GM20000 (cell line): ENCODE measurements at places on chromosomes 13 and 19.
A peak's percentile ranks its signal among the peaks of the same experiment; 100 is the strongest.

DNA sequence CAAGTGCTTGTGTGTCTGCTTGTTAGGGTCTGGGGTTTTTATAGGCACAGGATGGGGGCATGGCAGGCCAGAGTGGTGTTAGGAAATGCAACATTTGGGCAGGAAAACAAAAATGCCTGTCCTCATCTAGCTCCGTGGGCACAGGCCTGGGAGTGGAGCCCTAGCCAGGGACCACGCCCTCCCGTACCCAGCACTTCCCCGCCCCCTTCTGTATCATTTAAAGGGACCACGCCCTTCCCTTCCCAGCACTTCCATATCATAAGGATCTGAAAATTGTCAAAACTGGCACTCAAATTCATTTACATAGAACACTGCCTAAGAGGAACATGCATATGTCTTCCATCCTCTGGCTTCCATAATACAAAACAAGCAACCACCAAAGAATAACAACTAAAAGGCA lies 185.8 kb downstream of the B3GLCT start:
- DNase-seq = no peak

GRCh38 chr19:6521718-6522646 lies 8.8 kb upstream of the TNFSF9 start:
- peak; percentile 66 for DNase-seq

- no peak for DNase-seq
Observed at GRCh38 chr13:110129076-110129475, 177.9 kb downstream of the COL4A1 start.

DNA sequence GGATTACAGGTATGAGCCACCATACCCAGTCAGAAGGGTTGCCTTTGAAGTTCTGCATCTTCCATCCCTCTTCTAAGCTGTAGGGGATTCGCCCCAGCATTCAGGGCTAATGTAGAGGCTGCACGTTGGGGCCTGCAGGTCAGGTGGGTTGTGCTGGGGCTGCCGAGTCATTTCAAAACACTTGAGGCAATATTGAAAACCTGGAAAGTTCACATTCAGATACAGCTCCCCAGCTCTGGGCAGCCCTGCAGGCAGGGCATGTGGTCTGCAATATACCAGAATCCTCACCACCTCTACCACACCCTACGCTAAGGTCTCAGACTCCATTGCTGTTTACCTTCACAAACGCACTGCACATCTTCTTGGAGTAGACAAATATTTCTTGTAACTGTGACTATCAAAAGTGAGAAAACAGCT lies 24.6 kb downstream of the CCNE1 start:
- DNase-seq = peak; percentile 68

DNA sequence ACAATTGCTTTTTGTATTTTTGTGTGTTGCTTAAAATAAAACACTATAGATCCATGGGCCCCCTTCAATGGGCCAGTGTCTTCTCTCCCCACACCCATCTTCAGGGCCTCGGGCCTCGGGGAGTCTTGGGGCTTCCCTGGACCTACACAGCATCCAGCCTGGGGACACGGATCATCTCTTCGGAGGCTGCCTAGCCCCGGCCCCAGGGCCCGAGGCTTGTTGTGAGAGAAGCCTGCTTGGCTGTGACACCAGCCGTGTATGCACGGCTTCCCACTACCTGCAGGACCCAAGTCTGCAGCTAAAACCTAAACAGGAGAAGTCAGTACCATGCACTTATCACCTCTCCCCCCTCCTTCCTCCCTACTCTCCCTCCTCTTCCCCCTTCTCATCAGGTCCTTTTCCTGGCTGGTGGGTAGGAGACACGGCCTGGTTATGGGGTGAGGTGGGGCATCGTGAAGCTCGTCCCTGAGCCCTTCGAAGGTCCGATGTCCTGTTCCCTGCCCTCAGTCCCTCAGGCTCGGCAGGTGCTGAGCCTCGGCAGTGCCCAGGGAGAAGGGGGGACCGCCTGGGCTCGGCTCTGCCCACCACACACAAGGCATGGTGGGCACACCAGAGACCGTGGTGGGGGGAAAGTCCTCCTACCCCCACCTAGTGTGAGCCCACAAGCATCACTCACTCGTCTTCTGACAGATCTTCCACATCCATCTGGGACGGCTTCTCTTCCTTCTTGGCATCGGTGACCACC lies 9.5 kb downstream of the C13orf46 start:
- DNase-seq = no peak

DNA sequence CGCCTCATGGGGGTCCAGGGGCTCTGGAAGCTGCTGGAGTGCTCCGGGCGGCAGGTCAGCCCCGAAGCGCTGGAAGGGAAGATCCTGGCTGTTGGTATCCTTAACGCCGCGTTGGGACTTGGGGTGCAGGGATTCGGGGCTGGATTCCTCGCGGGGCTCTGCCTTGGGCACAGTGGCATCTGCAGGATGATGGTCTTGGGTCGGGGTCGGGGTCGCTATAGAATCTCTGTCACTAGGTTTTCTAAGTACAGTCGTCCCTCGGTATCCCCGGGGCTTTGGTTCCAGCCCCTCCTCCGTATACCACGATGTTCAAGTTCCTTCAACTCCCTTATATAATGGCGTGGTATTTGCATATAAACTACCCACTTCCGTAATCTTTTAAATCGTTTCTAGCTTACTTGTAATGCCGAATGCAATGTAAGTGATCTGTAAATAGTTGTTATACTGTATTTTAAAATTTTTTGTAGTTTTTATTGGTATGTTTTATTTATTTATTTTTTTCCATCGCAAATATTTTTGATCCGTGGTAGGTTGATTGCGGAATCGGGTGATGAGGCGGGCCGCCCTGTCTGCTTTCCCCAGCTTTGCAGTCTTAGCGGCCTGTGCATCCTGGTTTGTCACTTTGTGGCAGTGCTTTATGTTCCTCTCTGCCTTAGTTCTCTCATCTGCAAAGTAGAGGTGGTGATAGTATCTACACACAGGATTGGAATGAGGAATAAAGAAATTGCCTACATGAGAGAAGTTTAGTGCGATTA lies 606 bp downstream of the ERCC5 start:
- DNase-seq = peak; percentile 24
